ENCODE measurements at places on chromosomes 12 and 14.
A peak's percentile ranks its signal among the peaks of the same experiment; 100 is the strongest.

DNA sequence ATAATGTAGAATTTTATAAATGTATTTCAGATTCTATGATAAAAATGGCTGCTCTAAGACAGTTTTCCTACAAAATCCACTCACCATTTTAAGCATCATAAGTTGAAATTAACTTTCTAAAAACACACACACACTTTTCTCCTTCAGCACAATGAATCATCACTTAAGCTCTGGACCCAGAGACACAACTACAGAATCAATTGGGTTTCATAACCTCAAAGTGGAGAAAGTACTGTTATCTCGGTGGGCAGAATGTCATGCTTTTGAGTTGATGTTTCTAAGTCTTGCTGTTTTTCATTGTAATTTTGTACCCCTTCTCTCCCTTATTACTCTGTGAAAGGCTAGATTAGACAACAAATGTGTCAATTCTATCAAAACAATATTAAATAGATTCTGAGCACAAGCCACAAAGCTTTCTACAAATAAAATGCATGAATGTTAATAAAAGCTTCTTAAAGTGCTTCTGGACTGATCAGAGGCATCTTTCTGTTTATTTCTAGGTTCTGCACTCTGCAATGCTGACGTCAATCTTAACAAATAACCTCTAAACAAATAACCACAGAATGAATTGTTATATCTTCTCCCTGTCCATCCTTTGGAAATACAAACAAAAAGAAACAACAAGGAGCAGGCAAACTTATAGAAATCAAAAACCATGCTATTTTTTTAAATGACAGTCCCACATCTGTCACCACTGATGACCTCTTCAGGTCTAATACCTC is 8.2 kb downstream of the IPO8 start:
- no peak for DNase-seq

GRCh38 chr12:96198965-96199364 is 4.8 kb downstream of the ELK3 start:
- DNase-seq = no peak

GRCh38 chr14:77212943-77213678 is 31.5 kb downstream of the TMEM63C start:
- peak; percentile 18 for DNase-seq

- no peak for DNase-seq
These were observed 2.5 kb downstream of the TRAF3 start for GRCh38 chr14:102779574-102780315.

DNA sequence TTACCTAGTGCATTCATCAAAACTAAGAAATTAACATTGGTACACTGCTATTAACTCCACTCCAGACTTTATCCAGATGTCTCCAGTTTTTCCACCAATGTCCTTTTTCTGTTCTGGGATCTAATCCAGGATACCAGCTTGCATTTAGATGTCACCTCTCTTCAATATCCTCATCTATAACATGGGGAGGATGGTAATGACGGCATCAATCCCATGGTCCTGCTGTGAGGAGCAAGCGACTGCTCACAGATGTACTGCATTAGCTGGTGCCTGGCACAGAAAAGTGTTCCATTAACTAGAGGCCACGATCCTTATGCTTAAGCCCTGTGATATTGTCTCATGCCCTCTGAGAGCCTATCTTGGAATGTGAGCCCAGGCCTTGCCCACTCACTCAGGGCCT is 53.8 kb downstream of the CALM1 start:
- no peak for DNase-seq

GRCh38 chr14:78302841-78303240 is 132.7 kb downstream of the NRXN3 start:
- no peak for DNase-seq

DNA sequence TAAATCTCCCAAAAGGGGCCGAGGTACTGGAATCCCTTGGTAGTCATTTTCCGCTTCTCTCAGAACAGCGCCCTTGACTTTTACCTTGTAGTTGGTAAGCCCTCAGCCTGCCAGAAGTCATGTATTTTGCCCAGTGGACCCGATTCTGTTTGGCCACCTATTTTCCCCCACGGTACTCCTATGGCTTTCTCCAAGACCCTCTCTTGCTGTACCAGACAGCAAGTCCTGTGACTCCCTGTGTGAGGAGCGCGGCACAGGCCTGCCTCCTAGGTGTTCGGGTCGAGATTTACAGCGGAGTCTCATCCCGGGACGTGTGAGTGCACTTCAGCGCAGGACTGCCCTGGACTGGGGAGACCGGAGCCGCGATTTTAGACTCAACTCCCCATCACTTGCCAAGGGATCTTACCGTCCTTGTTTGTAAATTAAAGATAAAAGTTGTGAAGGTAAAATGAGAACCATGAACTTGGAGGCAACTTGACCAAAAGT is 1.1 kb upstream of the MBD6 start:
- no peak for DNase-seq

- DNase-seq = no peak
These were observed 11.7 kb upstream of the ITGB7 start for GRCh38 chr12:53218551-53219291.

- peak; percentile 30 for DNase-seq
These were observed 11.5 kb upstream of the NUP107 start for GRCh38 chr12:68675101-68675842.

- DNase-seq = no peak
These were observed 14.9 kb downstream of the CKB start for GRCh38 chr14:103507751-103508150.

DNA sequence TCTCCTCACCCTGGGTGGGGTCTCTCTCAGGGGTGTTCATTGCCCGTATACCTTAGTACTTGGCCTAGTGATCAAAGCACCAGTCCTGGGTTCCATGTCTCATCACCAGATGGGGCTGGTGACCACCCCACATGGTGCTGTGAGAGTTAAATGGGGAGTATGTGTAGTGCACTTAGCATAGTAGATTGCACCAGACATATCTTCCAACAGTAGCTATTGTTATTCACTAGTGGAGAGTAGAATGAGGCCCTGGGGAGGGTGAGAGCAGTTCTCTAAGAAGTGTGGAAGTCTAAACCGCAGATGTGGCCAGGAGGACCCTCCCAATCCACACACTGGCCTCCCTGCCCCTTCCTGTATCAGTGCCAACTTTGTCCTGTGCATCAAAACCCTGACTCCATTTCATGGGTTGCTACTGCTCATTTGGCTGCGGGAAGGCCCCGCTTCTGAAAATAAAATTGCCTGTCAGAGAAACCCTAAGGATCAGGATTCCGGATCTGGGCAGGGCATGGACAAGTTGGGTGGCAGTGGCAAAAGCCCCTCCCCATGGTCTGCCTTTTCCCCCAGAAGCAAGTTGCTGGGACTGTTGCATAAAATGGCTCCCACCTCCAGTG is 4.4 kb downstream of the CD9 start:
- DNase-seq = no peak

DNA sequence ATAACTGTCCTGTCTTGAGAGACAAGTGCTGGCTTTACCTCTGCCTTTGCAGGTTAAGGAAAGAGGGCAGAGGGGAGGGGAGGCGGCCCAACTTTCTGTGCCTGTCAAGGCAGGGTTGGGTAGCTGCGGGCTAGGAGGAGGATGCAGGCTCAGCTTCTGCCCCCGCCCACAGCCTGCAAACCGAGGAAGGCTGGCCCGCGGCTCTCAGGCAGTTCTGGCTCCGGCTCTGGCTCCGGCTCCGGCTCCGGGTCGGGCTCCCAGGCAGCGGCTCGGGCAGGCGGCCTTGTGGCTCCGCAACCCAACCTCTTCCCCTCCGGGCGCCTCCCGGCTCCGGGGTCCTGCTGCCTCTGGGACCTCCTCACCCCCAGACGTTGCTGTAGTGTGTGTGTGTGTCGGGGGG is 92.9 kb downstream of the TMEM30B start:
- no peak for DNase-seq

All from stimulated activated CD4-positive, alpha-beta T cell treated with anti-CD3 and anti-CD28 coated beads, Interleukin-12 subunit alpha, Interleukin-12 subunit beta, amount 100 ng/mL, for 4 hours (primary cell).